ENCODE measurements at places on chromosomes 3 and 15.
A peak's percentile ranks its signal among the peaks of the same experiment; 100 is the strongest.

DNA sequence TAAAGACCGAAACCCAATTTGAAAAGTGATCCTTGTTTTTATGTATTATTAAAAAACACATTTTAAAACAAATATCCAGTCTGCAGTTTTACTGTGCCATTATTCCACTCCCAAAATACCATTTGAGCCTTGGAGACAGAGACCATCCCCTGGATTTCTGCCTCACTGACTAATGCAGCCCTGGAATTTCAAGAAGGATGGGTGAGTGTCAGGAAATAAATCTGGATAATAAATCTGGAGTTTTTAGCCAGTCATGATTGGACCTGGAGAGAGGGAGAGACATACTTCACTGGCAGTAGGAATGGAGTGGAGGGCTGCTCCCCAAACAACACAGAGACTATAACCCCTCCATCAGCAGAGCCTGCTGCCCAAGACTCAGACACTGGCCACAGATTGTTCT, 123.3 kb downstream of the MYLK start:
- no peak for DNase-seq

DNA sequence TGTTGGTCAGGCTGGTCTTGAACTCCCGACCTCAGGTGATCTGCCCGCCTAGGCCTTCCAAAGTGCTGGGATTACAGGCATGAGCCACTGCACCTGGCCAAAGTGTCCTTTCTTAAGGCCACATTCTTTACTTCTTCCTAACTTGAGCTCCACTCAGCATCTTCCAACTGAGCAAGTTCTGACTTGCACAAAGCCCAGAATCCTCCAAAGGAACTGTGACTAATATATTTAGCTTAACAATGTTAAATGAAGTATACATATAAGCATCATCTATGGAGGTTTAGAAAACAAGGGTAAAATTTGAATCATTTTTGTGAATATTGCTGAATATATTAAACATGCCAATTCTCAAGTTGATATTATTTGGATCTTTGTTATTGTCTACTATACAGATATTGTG, 93.7 kb downstream of the SHQ1 start:
- no peak for DNase-seq

DNA sequence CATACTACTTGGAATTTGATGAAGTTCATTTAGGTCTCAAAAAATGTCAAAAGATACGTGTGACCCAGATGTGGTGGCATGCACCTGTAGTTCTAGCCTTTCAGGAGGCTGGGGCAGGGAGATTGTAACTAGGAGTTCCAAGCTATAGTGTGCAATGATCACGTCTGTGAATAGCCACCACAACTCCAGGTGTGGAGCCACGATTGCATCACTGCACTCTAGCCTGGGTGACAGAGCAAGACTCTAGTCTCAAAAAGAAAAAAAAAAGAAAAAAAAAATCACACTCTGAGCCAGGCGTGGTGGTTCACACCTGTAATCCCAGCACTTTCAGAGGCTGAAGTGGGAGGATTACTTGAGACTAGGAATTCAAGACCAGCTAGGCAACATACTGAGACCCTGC, 14.2 kb downstream of the MAP4 start:
- DNase-seq: no peak

DNA sequence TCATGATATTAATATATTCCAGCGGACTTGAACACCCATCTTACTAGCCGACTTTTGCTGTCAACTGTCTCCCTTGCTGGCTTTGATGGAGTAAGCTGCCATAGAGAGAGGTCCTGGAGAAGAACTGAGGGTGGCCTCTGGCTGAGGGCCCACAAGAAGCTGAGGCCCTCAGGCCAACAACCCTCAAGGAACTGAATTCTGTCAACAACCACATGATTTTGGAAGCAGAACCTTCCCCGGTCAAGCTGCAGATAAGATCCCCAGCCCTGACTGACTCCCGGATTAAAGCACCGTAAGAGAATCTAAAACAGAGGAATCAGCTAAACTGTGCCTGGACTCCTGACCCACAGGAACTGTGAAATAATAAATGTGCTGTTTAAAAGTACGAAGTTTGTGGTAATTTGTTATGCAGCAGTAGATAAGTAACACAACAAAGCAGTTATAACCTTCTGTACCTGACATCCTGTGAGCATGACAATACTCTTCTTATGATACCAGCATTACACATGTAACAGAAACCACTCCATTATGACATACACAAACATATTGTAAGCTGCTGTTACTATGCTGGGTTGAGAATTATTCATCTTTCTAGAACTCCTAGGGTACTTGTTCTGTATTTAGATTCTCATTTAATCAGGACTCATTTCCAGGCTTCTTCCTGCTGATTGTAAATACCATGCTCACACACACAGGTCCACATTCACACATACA, 66.2 kb downstream of the HES1 start:
- no peak for DNase-seq

- DNase-seq: no peak
These were observed 59.5 kb upstream of the TMEM115 start for GRCh38 chr3:50418850-50419249.

DNA sequence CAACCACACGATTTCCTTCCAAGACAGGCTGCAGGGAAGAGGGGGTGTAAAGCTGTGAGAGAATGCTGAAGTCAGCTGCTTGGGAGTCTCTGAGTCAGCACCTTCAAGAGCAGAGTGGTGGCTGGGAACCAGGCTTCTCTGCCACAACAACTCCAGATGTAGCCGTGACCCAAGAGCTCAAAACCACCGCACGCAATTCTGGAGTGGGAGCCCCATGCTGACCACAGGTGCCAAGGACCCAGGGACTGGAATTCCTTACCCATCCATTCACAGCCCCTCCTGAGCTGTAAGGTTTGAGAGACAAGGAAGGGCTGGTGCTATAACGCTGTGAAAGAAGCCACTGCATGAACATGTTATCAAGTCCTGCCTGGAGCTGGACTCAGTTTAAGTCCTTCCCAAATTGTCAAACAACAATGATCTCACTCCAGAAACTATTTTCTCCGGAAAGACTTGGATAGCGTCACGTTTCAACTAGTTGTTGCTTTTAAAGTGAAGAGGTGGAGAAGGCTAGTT, 61.4 kb downstream of the UMPS start:
- DNase-seq: no peak

DNA sequence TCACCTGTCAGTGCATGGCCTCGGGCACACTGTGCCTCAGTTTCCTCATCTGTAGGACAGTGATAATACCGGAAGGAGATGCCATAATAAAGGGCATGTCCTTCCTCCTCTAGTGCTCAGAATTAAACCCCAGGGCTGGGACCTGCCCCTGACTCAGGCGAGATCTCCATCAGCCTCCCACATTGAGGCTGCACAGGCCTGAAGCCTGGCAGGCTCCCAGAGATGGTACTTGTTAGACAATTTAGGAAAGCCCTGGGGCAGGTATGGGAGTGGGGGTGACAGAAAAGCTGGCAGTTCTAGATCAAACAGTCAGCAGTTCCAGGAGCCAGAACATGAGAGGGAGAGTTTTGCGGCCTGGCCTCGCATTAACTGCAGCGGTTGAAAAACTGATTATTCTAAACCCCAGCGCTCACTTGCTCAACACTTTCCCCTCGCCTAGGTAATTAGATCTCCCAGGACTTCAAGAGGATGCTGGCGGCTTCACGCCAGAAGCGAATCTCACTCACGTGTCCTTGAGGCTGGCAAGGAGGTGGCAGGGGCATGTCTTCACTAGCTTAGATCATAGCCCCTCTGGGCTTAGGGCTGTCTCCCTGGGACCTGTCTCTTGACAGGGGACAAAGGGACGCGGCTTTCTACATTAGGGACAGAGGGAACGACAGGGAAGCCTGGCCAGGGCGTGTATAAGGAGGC, 73.1 kb downstream of the ATP2B2 start:
- peak; percentile 44 for DNase-seq

DNA sequence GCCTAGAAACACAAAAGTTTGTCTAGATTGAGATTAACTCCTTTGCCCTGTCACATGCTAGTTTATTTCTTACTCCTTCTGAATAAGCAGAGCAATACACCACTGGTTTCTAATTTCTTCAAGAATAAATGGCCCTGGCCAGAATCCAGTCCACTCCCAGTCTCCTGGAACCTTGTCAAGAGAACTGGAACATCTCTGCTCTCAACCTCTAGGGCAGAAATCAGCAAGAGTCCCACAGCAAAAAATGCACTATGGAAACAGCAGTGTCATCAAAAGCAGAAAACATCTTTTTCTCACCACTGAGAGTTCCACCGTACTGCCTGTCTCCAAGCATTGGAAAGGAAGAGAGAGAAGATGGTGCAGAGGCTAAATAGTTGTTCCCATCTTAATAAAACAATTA, 35.9 kb upstream of the PPP2R3A start:
- DNase-seq: no peak

- no peak for DNase-seq
These were observed 41.2 kb upstream of the ADAMTS9 start for GRCh38 chr3:64728994-64729393.

DNA sequence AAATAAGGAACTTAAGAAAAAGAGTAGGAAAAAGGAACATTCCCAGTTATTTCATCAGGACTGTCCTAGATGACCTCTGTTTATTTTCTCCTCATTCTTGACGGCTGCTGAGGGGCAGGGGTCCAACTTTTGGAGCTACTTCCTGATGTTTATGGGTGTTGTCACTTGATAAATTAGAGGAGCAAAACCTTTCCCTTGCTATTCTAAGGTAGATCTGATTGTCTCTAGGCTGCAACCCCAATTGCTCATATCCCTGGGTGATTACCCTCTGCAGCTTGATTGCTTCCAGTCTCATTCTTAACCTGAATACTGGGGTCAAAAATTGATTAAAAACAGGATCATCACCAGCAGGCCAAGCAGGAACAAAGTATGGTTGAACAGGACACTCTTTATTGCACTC, 311.0 kb upstream of the NDN start:
- no peak for DNase-seq

GRCh38 chr15:80275961-80276360, 23.9 kb upstream of the CTXND1 start:
- DNase-seq: no peak

GRCh38 chr3:194023501-194024280, 112.3 kb upstream of the HES1 start:
- DNase-seq: no peak

- DNase-seq: no peak
These were observed 72.0 kb downstream of the CPN2 start for GRCh38 chr3:194279101-194279500.

Measured in ELF-1 (cell line).